ENCODE measurements at places on chromosomes 1 and 21. TPM values are rescaled to one million over a fixed set of nuclear protein-coding genes. Genes with fewer than 3 reads are reported as not detected.

The TFF2 gene
- total RNA-seq, result not detected

The MROH9 gene
- total RNA-seq, result 0.43 TPM

The NDC1 gene
- 55.0 TPM for total RNA-seq

The ZBTB8A gene
- 5.2 TPM for total RNA-seq

The C1orf141 gene
- total RNA-seq, result not detected

The CYP4A22 gene
- total RNA-seq, result not detected

The APOBEC4 gene
- total RNA-seq, result under 0.01 TPM

The ZNF695 gene
- total RNA-seq, result 0.44 TPM

The KCNN3 gene
- under 0.01 TPM for total RNA-seq

The S100A9 gene
- not detected for total RNA-seq

The CFAP141 gene
- total RNA-seq, result not detected

The PGLYRP3 gene
- not detected for total RNA-seq

The MRPL24 gene
- total RNA-seq, result 37.7 TPM

Measured in placental pericyte (primary cell).